ENCODE measurements at places on chromosomes 6 and 20.

GRCh38 chr6:154234019-154234772 lies 122.4 kb downstream of the IPCEF1 start:
- DNase-seq: no peak

DNA sequence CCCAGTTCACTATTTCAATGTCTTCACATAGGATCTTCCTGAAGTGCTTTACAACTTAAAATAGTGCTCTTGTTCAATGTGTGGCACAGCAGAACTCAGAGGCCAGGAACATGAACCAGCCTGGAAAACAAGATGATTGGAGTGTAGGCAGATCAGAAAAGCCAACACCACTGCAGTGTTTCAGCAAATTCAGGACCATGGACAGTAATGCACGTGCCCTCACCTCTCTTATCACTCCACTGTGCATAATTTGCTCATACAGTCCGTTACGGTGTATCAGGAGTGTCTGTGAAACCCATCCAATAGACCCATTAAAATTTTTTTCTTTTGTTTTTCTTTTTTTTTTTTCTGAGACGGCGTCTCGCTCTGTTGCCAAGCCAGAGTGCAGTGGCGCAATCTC lies 27.6 kb upstream of the HACE1 start:
- no peak for DNase-seq

- DNase-seq: no peak
These were observed 51.1 kb downstream of the RALGAPB start for GRCh38 chr20:38523697-38524096.

GRCh38 chr6:22146931-22147701 lies 149.7 kb downstream of the PRL start:
- peak; percentile 19 for DNase-seq

DNA sequence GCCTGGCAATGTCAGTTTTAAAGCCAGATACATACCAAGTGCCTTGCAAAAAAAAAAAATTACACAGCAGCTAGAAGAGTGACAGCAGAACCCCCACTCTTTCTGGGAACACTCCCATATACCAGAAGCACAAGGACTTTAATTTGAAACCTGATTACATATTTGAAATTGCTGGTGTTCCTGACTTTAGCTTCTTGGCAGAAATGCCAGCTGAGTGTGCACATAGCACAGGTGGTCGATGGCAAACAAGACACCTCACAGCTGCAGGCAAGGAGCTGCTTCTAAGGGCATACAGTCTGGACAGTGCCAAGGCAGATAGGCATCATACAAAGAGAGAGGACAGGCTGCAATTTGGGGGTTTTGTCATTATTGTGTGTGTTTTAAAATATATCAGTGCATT lies 150.7 kb upstream of the SGK1 start:
- DNase-seq: no peak

- no peak for DNase-seq
These were observed 7.0 kb downstream of the BIRC7 start for GRCh38 chr20:63242736-63243135.

- no peak for DNase-seq
These were observed 57.2 kb upstream of the F13A1 start for GRCh38 chr6:6377621-6378020.

- DNase-seq: no peak
These were observed 11.6 kb downstream of the NOTCH4 start for GRCh38 chr6:32212076-32212760.

- no peak for DNase-seq
These were observed 7.9 kb downstream of the EPB41L1 start for GRCh38 chr20:36162272-36162966.
